Tibial nerve (tissue), 4 donors: ENCODE measurements at places on chromosomes 1 and 21.

- DNase-seq = no peak
Measured at GRCh38 chr1:167681024-167681423, 40.8 kb upstream of the MPZL1 start.

DNA sequence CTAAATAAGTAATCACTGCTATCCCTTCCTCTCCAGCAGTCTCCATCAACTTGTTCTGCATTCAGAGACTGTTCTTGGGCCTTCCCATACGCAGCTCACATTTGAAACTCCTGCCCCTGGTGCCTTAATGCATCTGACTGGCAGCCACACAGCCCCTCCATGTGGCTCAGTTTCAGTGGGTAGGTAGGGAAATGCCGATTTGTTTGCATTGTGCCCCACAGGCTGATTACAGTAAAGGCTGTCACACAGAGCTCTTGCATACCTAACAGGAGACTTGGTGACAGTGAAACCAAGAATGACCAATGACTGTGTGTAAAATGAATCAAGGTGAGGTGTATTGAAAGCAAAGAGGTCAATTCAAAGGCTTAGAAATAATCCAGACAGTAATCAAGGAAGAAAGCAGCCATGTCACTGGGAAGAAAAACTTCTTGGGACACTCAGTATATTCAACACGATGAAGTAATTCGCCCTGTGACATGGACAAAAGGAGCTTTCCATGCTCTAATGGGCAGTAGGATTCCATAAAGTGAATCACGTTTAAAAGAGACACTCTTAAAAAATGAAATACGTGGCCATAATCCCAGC is 12.7 kb upstream of the B3GALNT2 start:
- no peak for DNase-seq

- DNase-seq = no peak
Measured at GRCh38 chr1:227903061-227903521, 44.6 kb downstream of the WNT9A start.

- DNase-seq = no peak
Measured at GRCh38 chr1:20057886-20058420, 12.0 kb upstream of the PLA2G5 start.

GRCh38 chr21:34195335-34195734 is 122.0 kb downstream of the MRPS6 start:
- DNase-seq = no peak

- no peak for DNase-seq
Measured at GRCh38 chr1:107147843-107148242, 7.0 kb downstream of the NTNG1 start.

GRCh38 chr1:172484252-172484651 is 40.4 kb upstream of the PIGC start:
- DNase-seq = no peak

- no peak for DNase-seq
Measured at GRCh38 chr1:118246646-118247045, 61.6 kb upstream of the SPAG17 start.

DNA sequence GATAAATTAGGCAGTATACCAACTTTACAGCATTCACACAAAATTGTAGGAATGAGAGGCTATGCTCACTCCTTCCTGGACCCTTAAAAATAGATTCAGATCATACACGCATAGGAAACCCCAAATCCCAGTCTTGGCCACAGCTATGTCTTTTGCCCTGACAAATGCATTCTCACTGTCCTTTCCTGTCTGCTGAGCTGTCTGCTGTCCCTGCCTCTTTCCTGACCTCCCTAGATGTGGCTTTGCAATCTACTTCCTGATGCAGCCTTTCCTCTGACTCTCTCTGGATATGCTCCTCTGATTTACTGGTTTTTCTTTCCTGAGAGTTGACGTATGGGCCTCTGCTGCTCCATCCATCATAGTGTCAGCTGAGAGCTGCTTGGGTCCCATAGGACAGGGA is 59.8 kb upstream of the SLC35F3 start:
- no peak for DNase-seq

DNA sequence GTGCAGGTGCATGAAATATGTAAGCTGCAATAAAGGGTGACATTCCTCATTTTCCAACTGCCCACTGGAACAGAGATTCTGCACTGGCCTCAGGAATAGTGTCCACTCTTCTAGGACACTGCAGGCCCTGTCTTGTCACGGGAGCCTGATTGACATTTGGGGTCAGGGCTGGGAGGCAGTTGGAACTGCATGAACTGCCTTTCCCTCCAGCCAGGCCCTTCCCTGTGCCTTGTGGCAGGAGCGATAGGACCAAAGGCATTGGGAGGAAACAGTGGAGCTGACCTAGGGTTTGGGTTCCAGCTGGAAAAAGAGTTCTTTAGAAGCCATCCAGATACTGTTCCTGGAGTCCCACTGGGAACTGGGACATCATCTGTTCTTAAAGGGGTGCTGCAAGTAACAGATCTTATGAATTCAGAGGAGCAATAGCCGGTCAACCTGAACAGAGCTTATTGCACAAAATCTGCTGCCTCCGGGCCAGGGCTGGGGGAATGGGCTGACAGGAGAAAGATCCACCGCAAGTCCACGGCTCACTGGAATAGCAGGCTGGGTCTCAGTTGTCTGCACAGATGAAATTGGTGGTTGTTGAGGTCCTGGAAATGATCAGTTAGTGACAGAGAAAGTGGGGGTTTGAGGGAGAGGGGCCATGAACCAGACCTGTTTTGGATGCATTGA is 451.7 kb downstream of the CAMTA1 start:
- no peak for DNase-seq

- DNase-seq = no peak
Measured at GRCh38 chr1:81186261-81186660, 614.5 kb upstream of the ADGRL2 start.

- no peak for DNase-seq
Measured at GRCh38 chr1:35350872-35351271, 82.4 kb downstream of the ZMYM4 start.

GRCh38 chr1:161505686-161506085 is 429 bp downstream of the FCGR2A start:
- DNase-seq = no peak

- no peak for DNase-seq
Measured at GRCh38 chr1:41430069-41430468, 54.4 kb downstream of the EDN2 start.

GRCh38 chr1:29649189-29650040 is 413.1 kb downstream of the PTPRU start:
- no peak for DNase-seq

- no peak for DNase-seq
Measured at GRCh38 chr1:54415991-54416390, 9.8 kb upstream of the SSBP3 start.

DNA sequence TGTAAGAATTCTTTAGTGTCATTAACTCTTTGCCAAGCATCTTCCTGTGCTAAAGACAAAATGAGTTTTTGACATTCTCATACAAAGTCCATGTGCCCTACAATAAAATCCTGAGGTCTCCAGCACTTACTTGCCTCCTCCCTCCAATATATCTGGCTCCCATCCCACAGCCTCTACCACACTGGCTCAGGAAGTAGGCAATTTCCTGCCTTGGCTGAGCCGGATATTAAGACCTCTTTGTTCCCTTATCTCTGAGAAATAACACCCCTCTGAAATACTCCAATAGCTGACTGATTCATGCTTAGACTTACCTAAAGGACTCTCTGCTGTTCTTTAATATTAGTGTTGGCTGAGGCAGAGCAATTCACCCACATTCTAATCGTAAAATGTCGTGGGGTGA is 37.6 kb upstream of the GORAB start:
- no peak for DNase-seq

GRCh38 chr1:4652631-4653327 is 1.6 kb upstream of the AJAP1 start:
- no peak for DNase-seq

DNA sequence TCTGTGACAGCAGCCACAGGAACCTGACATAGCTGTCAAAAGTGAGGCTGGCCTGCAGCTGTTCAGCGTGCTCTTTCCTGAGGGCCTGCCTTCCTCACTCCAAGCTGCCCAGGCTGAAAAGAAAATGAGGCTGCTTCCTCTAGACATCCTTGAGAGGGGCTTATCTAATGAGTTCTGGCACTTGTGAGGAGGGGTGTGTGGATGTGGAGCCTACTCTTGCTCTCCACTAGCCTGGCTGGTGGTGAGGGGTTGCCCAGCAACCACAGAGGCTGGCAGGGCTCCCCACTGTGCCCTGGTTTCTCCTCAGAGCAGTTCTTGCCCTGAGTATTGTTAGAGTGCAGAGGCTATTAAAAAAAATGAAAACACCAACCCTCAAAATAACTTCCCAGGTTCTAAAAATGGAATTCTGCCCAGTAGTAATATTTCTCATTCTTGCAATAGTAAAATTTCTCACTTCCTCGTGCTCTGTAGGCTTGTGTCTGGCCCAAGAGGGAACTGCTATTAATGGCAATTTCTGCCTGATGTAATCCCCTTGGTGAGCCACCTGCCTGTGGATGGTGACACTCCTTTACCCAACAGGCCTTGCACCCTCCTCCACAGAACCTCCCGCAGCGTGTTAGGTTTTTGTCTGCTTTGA is 52.6 kb upstream of the EPS8L3 start:
- DNase-seq = no peak

DNA sequence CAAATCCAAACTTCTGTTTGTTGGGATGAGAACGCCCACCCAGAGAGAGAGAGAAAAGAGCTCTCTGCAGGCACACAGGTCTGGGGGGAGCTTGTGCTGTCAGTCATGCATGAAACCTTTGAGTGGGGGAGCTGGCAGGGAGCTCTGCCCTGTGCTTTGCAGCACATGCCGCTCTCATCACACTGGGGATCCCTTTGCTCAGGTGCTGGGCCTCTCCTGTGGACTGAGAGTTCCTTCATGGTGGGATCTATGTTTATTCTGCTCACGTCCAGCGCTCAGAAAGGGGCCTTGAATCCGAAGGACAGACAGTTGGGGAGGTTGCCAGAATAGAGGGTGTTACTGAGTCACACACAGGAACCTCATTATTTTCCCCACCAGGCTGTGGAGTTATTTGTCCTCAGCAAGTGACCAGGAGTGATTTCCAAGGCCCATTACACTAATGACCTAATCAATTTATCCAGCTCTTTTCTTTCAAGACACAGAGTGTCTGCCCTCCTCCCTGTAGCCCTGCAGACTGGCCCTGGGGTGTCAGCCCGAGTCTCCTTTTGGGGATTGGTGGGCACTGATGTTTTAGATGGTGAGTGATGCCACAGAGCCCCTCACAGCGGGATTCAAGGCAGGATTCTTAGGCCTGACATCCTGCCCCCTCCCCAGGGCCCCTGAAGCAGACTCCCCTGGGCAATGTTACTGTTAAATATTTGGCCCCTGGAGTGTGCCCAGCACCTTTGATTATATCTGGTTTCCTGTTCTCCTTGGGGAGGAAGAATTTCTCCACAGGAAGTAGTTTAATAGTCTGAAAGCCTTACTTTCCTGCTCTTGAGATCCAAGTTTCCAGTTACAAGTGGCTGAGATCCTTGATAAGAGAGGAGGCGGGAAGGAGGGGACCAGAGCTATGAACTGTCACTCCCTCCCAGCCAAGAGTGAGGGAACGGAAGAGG is 22.3 kb downstream of the MYBPH start:
- no peak for DNase-seq

DNA sequence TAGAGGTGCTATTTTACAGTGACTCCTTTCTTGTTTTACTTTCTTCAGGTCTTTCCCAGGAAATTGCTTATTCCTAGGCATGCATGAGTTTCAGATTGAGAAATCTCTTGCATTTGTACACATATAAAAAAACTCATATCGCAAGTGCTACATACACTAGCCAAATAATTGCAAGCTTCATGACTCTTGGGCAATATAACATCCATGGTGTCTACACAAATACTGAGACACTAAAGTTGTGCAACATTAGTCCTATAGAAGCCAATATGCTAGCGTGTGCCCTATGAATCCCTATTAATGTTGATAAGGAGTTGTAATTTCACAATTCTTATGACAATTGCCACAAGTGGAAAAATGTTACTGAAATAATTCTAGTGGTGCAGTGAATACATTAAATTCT is 591.0 kb downstream of the ADGRL2 start:
- no peak for DNase-seq

DNA sequence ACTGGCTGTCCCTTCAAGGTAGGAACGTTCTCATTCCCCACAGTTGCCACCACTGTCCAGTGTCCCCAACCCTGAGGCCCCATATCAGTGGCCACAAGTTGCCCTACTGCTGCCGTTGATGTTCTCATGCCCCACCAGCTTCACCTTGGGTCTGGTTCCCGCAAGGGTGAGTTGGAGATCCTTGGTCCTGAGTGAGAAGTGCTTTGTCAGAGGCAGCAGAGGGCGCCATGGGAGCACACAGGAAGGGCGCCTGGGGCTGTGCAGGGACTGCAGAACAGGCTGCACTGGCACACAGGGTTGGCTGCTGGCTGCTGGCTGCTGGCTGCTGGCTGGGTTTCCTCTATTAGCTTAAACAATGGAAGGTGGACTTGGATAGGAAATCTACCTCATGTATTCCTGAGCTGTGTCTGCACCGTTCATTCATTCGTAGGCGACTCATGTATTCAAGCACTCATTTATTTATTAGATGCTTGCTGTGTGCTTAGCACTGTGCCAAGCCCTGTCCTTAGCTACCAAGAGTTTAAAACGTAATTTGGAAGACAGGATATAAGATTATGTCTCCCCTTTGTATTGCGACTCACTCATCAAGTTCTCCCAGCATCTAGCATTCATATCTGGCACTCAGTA is 2.1 kb upstream of the S100A9 start:
- DNase-seq = no peak

GRCh38 chr1:6198646-6199297 is 623 bp downstream of the RPL22 start:
- no peak for DNase-seq

DNA sequence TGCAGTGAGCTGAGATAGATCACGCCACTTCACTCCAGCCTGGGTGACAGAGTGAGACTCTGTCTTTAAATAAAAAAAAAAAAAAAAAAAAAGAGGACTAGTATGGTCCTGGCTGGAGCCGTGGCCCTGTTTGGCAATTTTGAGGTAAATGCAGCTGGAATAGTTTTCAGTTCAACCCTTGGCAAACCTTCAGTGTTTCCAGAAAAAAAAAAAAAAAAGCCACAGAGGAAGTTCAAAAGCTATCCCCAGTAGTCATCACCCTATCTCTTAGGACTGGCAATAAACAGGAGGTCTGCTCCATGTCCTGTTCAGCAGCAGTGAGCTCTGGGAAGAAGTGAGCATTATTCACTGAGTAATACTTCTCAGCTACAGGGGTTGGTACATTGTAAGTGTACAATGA is 56.8 kb upstream of the ERRFI1 start:
- DNase-seq = no peak
